ENCODE measurements at places on chromosomes 6 and 20.

DNA sequence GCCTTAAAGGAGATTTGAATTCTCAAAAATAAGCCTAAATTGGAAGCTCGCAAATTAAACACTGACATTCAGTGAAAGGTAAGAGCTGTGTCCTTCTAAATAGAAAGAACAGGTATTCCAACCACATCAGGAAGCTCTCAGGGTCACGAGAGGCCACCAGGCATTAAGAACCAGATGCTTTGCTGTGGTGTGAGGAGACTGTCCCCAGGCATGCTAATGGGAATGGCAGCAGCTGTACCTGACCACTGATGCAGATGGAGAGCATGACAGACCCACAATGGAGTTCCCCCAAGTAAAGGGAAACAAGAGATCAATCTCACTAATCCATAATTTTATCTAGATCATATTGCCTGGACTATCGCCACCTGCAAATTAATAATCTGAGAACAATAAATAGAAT lies 658.9 kb upstream of the NOX3 start:
- no peak for DNase-seq

GRCh38 chr6:153192943-153193885 lies 62.1 kb upstream of the RGS17 start:
- DNase-seq = no peak

DNA sequence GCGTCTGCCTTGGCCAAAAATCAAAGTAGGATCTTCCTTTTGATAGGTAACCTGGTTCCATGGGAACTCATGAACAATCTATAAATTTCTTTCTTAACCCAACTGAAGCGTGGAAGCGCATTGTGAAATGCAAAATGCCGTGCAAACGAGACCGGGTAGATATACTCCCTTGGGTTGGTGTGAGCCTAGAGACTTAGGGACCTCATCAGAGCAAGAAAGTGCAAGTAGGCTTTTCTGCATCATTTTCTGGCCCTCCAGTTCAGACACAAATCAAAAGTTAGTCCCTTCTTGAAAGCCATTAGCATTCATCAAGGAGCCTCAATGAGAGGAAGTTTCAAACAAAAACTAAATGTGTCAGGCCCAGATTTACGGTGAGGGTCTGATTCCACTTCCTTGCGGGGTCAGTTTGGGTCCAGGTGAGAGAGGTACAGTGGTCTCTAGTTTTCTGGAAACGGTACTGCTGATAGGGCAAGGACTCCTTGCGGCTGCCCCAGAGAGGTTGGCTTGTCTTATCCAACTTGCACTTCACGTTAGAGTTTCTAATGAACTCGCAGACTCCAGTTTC lies 5.3 kb upstream of the ZNF184 start:
- DNase-seq = no peak

DNA sequence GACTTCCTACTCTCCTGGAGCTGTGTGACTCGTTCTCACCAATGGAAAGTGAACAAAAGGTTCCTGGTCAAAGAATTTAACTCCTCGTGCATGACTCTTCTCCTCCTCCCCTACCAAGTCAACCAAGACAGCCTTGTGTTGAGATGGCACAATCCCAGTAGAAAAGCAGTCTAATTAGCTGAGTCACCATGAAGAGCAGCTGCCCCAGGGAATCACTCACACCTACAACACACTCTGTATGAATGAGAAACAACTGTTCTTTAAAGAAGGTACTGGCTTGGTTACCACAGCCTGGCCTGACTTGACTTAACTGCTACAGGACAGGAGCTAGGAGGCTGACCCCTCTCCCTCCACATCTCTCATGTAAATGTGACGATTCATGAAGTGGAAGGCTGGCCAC lies 2.9 kb upstream of the HLA-DOB start:
- DNase-seq = no peak

DNA sequence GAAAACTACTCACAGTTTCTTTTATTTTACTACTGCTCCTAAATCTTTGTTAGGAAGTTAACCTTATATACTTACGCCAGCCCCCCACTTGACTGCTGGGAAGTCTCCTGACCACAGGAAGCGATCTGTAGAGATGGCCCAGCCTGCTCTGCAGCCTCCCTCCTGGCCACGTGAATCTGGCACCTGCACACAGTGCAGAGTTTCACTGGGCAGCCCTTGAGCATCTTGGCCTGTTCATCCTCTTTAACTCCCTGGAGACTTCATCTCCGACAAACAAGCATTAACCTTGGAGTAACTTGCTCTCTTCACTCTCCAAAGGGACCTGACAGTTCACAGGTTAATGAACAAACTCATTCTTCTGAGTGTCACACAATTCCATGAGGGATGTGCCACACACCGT lies 294.1 kb downstream of the BTBD9 start:
- no peak for DNase-seq
